ENCODE measurements at places on chromosomes 6 and 20. TPM values are rescaled to one million over a fixed set of nuclear protein-coding genes. Genes with fewer than 3 reads are reported as not detected.

Gene MDN1
- total RNA-seq, result 58.2 TPM

Gene FOXF2
- total RNA-seq, result not detected

DNA sequence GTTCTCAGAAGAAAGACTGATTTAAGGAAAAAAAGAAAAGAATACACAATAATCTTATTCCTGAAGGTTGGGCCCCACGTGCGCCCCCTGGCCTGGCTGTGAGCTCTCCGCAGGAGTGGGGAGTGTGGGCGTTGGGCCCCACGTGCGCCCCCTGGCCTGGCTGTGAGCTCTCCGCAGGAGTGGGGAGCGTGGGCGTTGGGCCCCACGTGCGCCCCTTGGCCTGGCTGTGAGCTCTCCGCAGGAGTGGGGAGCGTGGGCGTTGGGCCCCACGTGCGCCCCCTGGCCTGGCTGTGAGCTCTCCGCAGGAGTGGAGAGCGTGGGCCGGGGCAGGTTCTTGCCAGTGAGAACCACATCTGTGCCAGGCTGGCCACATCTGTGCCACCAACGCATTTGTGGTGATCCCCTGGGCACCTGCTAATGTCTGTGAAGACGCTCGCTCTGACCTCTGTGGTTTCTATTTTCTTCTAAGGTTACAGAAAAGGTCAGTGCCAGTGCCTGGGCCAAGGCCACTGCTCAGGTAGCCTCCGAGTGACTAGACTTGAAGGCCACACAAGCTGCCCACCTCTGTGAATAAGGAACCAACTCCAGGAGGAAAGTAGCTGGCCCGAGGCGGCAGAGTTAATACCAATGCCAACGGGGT is 41.0 kb downstream of the WDR27 start:
- DNase-seq, result peak; percentile 14

- no peak for DNase-seq
Measured at GRCh38 chr20:19231359-19232035, 19.1 kb downstream of the SLC24A3 start.

Gene PRRT1
- total RNA-seq, result 0.37 TPM

GRCh38 chr6:5622276-5623005 is 361.1 kb downstream of the FARS2 start:
- no peak for DNase-seq

DNA sequence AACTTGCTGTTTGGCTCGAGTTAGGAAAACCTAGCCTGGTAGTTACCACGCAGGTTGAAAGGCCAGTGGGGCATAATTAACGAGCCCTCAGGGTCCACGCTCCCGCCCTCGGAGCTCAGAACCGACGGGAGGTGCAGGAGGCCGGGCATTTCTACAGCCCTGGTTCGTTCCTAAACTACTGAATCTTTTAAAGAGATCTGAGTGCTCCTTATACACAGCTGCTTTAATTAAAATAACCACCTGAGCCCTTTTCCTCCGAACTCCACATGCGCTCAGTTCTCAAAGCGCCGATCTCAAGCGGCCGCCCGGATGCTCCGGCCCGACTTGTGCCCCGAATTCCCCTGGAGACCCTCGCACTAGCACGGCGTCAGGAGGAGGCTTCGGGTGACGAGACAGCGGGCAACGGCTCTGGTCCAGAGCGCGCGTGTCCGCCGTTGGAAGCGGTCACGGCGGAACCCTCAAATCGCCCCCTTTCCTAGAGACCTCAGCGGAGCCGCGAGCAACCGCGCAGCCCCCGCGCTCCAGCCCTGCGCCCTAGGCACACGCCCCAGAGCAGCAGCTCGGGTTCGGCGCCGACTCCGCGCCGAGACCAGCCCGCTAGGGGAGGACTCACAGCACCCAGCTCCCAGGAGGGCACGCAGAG is 397 bp downstream of the WDR27 start:
- DNase-seq, result peak; percentile 33

Gene CALHM6
- total RNA-seq, result 20.6 TPM

GRCh38 chr6:27720607-27721580 is 191.3 kb downstream of the OR2B2 start:
- no peak for DNase-seq

Gene AKAP12
- 0.05 TPM for total RNA-seq

DNA sequence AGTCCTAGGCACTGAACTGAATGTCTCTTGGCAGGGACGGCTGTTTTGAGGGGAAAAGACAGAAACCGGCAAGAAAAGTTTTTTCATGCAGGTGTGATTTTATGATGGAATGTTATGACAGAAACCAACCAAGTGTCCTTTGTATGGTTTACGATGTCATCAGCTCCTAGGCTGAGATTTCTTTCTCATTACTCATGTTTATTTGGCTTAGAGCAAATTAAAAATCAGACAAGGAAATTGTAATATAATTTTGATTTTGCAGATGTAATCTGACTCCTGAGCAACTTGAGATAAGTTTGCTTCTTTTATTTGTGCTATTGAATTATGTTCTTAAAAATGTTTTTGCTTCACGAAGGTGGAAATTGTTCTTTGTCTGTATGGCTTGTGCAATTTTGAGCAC is 58.8 kb upstream of the MAP3K7 start:
- DNase-seq, result no peak

Data from activated CD8-positive, alpha-beta T cell treated with anti-CD3 and anti-CD28 coated beads, Interleukin-2, amount 10 ng/mL, durations not matched to agents 7 days and 5 days (primary cell).